ENCODE measurements at places on chromosomes 1 and 21.

- no peak for DNase-seq
These were observed 40.0 kb downstream of the ATP2B4 start for GRCh38 chr1:203666609-203667008.

DNA sequence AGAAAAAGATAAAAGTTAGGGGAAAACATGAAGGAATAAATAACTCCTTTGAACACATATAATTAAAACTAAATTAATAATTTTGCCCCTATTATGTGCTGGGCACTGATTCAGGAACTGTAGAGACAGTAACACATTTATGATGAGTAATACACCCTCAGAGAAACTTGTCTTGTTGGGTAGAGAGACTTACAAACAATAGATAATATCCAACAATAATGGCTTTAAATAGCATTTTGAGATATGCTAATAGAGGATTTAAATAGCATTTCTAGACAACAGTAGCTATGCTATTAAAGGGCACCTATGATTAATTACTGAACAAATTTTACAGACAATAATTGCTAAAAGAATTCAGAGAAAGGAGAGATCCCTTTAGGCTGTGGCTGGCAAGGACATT lies 455.5 kb downstream of the NUF2 start:
- no peak for DNase-seq

GRCh38 chr1:27152004-27152828 lies 2.7 kb downstream of the SLC9A1 start:
- no peak for DNase-seq

DNA sequence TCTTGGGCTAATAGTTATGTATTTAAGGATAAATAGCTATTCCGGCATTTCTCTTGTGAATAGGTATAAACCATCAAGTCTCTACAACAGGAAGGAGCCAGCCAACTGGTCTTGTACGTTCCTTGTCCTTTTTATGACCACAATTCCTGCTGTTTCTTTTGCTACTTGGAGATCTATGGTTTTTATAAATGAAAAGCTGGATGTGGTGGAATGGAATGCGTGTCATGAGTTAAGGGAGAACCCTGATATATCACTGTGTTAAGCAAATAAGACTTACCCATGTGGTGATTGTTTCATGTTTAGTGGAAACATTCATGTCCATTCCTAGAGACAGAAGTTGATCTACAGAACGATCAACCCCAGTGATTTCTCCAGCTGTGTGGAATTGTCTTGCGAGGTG lies 282.1 kb downstream of the RPS6KC1 start:
- no peak for DNase-seq

DNA sequence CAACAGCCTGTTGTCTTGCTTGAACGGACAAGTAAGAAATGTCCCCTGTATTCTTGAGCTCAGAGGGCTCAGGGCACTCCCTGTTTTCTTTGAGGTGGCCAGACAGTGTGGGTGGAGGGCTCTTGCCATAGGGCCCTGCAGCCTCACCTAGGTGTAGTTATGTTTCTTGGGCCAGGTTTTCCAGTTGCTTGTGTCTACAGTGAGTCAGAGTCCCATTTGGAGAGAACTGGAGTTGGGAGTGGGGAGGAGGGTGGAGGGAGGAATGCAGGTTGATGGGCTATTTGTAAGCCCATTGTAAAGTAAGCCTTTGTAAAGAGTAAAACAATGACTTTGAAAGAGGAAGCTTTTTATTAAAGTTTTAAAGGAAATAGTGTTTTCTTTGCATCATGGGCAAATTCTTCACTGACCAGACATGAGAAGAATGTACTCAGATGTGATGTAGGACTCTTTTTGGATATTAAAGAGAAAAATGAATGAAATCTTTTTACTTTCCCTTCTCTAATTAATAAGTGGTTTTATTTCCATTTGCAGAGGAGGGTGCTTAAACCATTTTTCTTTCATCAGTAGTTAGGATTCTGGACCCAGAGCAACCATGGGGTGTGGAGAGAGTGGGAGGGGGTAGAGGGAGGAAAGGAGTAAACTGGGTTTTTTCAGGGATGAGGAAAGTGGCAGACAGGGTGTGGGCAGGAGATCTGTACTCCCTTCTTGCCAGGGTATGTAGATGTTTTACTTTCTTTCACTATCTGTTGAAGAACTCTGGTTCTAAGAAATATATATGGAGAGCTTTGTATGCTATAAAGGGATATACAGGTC lies 45.1 kb upstream of the MACF1 start:
- no peak for DNase-seq

GRCh38 chr1:23864801-23865542 lies 3.1 kb downstream of the FUCA1 start:
- DNase-seq, result no peak

DNA sequence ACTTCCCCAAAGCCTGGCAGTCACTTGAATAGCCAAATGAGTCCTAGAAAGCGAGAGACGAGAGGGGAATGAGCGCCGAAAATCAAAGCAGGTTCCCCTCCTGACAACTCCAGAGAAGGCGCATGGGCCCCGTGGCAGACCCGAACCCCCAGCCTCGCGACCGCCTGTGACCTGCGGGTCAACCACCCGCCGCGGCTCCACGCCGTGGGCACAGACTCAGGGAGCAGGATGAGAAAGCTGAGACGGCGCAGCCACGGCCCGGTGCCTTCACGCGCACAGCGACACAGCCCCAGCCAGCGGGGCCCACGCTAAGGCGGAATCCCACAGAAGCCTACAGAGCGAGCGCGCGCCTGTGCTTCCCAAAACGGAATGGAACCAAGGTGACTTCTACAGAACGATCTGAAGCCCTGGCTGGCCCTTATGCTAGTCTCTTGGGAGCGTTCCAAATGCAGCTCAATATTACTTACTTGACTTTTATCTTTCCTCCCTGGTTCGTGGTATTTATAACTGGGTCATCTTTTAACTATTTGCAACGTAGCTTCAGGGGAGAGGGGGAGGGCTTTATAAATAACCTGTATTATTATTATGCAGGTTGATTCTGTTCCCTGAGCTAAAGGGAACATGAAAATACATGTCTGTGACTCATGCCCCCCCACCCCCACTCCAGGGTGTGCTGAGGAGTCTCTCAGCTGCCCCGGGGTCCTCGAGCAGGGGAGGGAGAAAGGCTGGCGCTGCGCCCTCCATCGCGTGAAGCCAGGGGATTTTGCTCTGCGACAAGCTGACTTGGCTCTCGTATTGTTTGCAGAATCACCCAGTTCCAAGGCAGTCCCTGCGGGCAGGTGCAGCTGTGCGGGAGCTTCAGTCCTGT lies 1.7 kb downstream of the TSPEAR start:
- no peak for DNase-seq

GRCh38 chr1:9996624-9997582 lies at the start of gene RBP7:
Gene RBP7 (plus strand): TSS chr1:9997228. CDS start chr1:9997259, 31 bp downstream.
- no peak for DNase-seq

GRCh38 chr1:79629414-79629813 lies 622.9 kb upstream of the ADGRL4 start:
- no peak for DNase-seq

DNA sequence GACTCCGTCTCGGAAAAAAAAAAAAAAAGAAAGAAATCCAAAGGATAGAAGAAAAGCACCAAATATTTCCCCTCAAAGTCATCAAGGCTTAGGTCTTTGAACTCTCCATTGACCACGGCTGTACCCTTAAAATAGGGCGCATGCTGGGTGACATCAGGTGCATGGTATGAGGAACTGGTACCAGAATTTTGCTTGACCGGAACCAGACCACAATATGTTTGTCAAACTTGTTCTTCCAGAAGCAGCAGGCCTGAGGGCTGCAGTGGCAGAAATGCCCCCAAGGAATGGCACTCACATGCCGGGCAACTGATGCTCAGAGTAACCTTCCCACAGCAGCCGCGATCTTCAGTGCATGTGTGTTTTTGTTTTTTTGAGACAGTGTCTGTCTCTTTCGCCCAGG lies 21.0 kb downstream of the RCC1 start:
- DNase-seq, result no peak

GRCh38 chr1:150256198-150256553 lies 1.4 kb upstream of the CA14 start:
- DNase-seq, result no peak

DNA sequence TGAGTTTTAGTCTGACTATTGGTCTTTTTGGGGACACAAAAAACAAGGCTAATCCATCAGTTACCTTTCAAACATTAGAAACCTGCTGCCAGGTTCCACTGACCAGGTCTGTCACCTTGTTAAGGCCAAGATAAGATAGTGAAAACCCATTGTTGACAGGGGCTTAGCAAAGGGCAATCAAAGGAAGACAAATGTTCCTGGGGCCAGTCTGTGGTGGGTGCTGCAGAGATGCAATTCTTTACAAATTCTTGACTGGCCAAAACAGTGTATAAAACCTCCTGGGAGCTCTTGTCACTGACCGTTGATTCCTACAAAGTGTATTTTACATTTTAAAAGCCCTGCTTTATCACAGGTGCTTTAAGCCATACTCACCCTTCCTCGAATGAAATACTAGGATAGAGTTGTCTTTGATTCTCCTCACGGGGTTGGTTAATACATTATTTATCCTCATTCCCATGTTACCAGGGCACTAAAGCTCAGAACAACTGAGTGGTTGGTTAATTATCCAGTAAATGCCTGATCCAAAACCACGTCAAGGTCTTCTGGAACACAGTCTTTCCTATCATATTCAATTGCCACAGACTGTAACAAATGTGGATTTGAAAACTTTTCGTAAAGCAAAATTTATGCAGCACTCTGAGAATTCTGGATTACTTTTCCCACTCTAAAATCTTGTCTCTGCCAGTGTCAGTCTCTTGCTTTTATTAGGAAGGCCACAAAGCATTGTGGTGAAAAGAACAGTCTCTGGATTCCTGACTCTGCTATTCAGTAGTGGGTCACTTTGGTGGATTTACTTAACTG lies 77.2 kb downstream of the NRIP1 start:
- DNase-seq, result no peak

DNA sequence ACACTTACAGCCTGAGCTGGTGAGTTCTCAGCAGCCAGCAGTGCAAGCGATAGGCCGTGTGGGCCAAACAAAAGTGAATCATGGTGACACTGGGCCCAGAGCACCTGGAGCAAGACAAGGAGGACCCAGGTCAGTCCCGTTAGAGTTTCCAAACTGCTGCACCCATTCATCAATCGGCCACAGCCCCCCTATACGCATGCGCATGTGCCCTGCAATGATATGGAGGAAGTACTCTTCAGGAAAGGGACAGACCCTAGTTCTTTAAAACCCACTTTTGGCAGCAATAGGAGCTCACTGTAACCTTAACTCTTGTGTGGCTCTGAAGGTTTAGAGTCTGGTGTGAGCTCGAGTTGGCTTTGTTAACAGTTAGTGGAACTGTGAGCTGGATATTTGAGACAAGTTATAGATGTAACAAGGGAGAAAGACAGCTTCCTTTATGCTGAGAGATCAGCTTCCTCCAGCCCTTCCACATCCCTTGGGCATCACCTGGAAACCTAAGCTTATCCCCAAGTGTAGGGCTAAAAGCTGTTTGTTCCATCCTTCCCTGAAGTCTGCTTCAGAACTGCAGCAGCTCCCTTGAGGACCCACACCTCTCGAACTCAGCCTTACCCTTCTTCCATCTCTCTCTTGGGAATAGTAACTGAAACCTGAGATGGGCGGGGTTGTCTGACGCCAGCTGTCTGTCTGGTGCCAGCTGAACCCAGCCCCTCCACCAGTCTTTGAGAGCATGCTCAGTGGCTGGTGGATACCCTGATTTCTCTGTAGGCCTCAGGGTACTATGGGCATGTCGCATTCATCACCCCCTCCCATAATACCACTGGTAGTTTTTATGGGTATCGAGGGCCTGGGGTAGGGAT lies 17.7 kb downstream of the NMNAT1 start:
- DNase-seq, result peak; percentile 83

DNA sequence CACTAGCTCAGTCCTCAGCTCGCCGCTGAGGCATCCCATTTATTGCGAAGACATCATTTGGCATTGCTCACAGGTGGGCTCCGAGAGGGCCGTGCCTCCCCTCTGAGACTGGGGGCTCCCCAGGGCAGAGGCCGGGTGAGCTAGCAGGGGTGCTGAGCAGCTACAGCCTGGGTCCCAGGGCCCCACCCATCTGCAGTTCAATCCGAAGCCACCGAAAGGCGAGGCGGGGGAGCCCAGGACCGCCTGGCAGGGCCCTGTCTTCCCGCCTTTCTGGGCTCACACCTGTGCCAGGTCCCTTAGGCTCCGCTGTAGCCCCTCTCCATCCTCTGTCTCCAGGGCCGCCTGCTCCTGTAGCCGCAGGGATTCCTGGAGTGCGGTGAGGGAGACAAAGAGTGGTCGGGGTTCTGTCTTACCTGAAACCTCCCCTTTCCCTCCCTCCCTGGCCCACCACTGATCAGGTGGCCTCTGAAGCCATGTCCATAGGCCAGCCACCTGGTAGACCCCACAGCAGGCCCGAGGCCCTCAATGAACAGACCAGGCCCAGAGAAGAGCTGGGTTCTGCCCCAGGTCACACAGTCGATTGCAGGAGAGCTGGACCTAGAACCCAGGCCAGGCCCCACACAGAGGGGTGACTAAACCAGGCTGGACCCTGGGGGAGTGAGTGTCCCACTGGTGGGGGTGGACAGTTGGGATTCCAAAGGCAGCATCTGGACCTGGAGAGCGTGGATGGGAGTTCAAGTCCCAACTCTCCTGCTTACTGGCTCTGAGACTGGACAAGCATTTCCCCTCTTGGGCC lies 18.1 kb upstream of the NBPF1 start:
- no peak for DNase-seq

DNA sequence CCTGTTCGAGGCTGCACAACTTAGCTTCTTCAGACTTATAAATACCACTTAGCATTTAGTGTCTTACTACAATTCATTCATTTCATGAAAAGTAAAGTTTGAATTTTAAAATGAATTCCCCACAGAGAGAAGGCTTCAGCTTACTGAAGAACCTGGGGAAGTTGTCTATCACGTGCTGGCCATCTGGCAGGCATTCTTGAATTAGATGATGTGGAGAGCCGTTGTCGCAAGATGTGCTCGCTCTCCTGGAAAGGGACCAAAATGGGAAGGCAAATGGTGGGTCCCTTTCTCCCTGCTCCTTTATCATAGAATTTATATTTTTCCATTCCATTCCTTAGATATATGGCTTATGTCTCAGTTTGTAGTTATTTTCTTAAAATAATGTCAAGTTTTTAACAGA lies 90.5 kb downstream of the CD247 start:
- no peak for DNase-seq

- DNase-seq, result no peak
These were observed 9.5 kb downstream of the ZBTB7B start for GRCh38 chr1:155012026-155012546.

DNA sequence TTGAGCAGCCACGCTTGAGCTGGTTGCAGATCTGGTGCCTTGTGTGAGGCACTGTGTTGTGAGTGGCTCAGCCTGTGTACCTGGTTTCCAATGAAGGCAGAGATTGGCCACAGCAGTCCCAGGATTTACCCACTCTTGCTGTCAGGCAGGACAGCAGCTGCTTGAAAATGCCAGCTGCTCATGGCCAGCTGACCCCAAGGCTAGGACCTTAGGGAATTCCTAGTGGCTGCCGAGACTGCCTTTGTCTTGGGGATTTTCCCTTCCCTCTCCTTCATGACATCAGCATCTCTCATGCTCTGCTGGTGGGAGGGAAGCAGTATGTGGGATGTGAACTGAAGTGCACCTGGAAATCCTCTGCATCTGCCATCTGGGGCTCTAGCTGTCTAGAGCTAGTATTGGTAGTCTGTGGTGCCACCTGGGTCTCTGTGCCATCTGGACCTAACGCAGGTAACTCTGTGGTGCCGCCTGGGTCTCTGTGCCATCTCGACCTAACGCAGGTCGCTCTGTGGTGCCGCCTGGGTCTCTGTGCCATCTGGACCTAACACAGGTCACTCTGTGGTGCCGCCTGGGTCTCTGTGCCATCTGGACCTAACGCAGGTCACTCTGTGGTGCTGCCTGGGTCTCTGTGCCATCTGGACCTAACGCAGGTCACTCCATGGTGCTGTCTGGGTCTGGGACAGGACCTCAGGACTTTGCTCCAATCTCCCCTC lies 3.8 kb upstream of the LRRC47 start:
- DNase-seq, result no peak

- peak; percentile 56 for DNase-seq
These were observed 449 bp downstream of the EPS15 start for GRCh38 chr1:51518586-51519047.

Measured in NAMALWA (cell line).